ENCODE measurements at places on chromosomes 4 and X.
A peak's percentile ranks its signal among the peaks of the same experiment; 100 is the strongest.

GRCh38 chrX:102934624-102935023 is 2.4 kb upstream of the RAB40AL start:
- DNase-seq, result peak; percentile 8

GRCh38 chr4:87732033-87732765 is 67.2 kb upstream of the IBSP start:
- DNase-seq, result no peak

- DNase-seq, result no peak
Observed at GRCh38 chrX:12867685-12868084, 813 bp downstream of the TLR7 start.

- no peak for DNase-seq
Observed at GRCh38 chrX:149185087-149185486, 320.0 kb downstream of the IDS start.

- DNase-seq, result no peak
Observed at GRCh38 chrX:35351795-35352483, 409.3 kb downstream of the FAM47B start.

GRCh38 chrX:45749375-45749774 is 548.7 kb upstream of the DIPK2B start:
- no peak for DNase-seq

DNA sequence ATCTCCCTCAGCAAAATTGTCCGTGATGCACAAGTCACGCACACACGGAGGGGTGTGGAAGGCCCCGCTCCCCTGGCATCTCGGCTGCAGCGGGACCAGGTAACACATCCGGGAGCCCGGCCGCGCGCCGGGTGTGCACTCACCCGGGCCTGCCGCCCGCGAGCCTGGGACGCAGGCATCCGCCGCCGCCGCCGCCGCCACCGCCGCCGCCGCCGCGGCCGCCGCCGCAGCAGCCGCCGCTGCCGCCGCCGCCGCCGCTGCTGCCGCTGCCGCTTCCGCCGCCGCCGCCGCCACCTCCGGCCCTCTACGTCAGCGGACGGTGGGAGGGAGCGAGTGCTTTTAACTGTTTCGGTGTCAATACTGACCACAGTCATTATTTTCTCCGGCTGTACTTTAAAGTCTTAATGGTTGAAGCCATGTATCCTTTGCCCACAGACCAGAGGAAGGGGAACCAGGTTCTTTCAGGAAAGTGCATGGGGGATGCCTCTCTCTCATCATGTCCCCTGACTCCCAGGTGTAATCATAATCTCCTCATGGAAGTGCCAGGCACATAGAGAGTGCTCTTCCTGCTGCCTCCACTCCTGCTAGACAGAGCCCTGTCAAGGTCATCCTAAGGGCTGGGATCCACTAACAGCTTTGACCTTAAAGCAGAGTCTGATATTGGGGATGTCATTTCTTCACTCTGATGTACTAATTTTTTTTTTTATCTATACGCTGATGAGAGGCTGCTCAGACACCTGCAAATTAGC is 38.0 kb downstream of the MAGEE2 start:
- DNase-seq, result peak; percentile 42

Measured in stimulated activated CD4-positive, alpha-beta T cell treated with anti-CD3 and anti-CD28 coated beads, Interleukin-12 subunit alpha, Interleukin-12 subunit beta, amount 100 ng/mL, for 4 hours (primary cell).